ENCODE measurements at places on chromosomes 1 and 21.

DNA sequence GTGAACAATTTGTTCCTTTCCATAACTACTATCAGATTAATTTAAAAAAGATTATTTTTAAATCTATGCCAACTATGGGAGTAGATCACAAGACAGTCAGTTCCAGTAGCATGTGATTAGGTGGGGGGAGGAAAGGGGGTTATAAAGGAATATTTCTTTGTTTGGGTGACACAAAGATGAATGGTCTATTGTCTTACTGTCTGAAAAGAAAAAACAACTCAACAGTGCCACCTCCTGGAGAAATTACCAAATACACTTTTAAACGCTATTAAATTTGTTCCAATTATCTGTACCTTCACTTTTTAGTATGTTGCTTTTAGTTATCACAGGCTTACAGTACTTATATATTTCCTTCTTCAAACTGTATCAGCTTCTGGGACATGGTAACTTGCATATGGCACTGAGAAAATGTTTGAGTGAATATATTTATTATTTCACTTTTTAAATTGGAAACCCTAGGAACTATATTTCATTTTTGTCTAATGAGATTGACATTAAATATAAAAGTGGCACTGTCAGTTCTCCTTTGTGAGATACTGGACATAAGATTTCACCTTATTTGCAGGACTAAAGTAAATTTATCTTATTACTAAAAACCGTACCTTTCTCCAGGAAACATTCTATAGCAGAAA is 1.7 kb upstream of the SORT1 start:
- DNase-seq = no peak

- no peak for DNase-seq
These were observed 66.9 kb downstream of the PRDM2 start for GRCh38 chr1:13766592-13767564.

DNA sequence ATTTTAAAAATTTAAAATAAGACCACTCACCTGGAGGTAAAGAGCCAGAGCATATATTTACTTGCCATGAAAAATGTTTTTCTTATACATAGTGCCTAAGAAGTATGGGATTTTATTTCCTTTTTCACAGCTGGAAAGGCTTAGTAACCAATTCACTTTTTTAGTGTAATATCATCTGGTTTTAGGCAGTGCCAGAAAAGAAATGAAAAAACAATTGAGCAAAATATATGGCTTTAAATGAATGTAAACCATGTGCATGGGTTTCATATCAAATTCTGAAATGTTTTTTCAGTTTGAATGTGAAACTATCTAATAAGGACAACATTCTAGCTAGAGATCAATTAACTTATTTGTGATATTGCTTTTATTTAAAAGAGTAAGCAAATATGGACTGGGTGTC is 672.4 kb upstream of the ADAMTS5 start:
- no peak for DNase-seq

- DNase-seq = no peak
These were observed 2.4 kb upstream of the NAV1 start for GRCh38 chr1:201536558-201536957.

DNA sequence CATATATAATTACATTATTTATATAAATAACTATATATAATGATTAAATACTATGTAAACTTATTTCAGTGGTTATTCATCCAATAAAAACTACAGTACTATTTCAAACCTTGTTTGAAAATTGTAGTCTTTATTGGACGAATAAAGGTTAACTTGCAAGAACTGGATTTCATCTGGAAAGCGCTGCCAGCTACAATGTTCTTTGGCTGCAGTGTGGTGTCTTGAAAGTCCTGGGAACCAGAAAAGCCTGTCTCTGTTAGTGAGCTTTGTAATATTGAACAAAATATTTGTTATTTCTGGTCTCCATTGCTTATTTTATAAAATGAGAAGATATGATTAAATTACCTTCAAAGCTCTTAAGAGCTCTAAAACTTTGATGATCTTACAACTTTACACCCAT is 763.6 kb downstream of the ADGRL2 start:
- DNase-seq = no peak

- no peak for DNase-seq
These were observed 961 bp upstream of the VCAM1 start for GRCh38 chr1:100718581-100718980.

DNA sequence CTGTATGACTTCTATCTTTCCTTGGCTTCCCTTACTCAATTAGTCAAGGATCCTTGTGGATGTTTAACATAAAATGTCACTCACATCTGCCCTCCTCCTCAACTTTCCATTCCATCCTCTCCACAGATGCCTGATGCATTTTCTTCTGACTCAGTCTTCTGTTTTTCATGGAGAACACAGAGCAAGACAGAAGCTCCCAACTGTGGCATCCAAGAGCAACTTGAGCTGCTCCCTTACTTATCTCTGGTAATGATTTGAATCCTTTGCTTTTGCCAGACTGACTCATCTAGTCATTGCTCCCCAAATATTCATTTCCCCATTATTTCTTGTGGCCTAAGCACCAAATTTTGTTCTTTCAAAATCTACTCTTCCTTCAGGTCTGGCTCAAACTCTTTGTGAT is 120.6 kb downstream of the LYPLAL1 start:
- no peak for DNase-seq

GRCh38 chr1:60386249-60386648 is 312.7 kb upstream of the C1orf87 start:
- DNase-seq = no peak

- no peak for DNase-seq
These were observed 8.8 kb upstream of the INSL5 start for GRCh38 chr1:66809736-66810326.

GRCh38 chr1:28246427-28246832 is 10.5 kb downstream of the ATP5IF1 start:
- no peak for DNase-seq

GRCh38 chr1:82704966-82705365 is 904.2 kb downstream of the ADGRL2 start:
- DNase-seq = no peak

DNA sequence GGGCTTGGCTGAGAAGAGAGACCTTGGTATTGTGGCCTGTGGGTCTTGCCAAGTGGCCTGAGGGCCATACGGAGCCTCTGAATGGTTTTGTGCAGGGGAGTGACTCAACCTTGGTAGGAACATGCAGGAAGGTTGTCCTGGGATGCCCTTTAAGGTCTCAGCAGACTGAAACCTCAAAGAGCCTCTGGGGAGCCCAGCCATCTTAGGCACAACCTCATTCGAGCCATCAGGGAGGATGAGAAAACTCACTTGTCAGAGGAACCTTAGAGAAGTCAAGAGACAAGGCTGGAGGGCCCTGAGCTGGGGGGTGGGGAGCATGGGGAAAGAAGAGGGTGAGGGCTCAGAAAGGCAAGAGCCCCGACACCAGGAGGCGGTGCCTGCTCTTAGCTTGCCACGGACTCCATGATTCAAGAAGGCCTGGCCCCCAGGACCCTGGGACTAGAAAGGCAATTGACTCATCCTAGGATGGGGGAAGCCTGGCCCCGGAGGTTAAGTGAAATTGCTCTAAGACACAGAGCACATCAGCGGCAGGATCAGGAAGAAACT is 13.0 kb downstream of the IFI6 start:
- DNase-seq = no peak

- DNase-seq = no peak
These were observed 289.2 kb upstream of the DPYD start for GRCh38 chr1:98210064-98210463.

DNA sequence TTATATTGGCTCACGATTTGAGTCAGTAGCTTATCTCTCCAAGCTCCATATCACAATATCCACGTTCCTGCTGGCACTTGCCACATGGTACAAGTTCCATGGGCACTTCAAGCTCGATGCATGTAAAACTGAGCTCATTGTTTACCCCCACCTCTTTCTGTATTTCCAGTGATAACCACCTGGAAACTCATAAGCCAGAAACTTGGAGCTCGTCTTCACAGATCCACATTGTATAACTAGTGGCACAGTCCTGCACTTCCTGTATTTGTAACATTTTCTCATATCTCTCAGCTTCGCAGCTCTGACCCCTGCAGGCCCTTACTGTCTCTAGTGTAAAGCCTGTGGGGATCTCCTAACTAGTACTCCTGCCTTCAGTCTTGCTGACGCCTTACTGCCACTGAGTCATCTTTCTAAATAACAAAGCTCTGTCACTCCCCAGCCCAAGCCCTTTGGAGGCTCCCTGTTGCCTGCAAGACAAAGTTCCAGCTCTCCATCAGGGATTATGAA is 6.5 kb upstream of the C2CD4D start:
- peak; percentile 46 for DNase-seq

GRCh38 chr21:15964236-15964855 is 234.6 kb downstream of the USP25 start:
- DNase-seq = no peak

GRCh38 chr1:210089855-210090254 is 142.7 kb upstream of the SERTAD4 start:
- no peak for DNase-seq

DNA sequence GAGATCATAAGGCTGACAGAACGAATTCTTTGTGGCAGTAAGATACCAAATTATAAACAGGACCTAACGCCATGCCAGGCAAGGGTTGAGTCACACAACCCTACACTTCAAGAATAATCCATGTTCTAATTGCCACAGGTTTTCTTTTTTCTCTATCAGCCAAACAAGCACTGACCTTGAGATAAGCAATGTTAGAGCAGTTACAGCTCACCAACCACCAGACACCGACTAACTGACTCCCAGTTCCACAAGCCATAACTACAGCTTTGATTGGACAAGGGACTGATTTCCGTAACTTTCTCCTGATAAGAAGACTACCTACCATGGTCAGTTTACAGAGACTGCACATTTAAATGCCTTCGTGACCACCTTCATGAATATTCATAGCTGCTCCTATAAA is 149.6 kb downstream of the PTPRU start:
- DNase-seq = no peak

- no peak for DNase-seq
These were observed 14.0 kb upstream of the TRIM63 start for GRCh38 chr1:26081267-26082019.

GRCh38 chr21:31830701-31831100 is 42.1 kb upstream of the HUNK start:
- DNase-seq = no peak

DNA sequence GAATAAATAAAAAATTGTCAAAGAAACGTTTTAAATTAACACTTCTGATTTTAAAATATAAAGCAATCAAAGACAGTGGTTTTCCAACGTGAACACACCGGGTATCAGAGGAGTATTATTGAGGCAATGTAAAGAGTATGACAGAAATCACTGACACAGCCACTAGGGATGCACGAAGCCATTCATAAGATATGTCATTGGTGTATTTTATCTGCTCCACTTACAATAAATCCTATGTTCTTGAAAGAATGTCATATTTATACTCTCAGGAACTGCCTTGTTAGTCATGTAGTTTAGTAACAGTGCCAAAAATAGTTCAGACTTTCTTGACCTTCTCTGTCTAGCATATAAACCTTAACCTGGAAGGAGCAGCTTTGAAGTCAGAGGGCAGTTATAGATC is 835.0 kb upstream of the NCAM2 start:
- no peak for DNase-seq

- DNase-seq = peak; percentile 61
These were observed 51.0 kb downstream of the KIAA0319L start for GRCh38 chr1:35505911-35506798.

- DNase-seq = no peak
These were observed 76.0 kb downstream of the MAN1C1 start for GRCh38 chr1:25692560-25692959.

DNA sequence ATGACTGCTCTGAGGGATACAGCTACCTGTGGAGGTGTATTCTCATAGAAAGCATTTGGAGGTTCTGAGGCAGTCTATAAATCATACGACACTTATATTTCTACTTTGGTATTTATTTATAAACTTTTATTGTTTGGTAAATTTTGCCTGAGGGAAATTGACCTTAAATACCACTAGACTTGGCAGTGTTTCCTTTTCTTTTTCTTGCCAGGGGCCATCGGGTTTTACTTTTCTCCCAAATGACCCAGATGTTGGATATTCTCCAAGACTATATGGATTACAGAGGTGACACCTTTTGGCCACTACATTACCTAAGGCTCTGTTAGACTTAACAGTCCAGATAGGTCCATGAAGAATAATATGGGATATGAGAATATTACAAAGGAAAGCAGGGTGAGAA is 28.2 kb downstream of the CHD1L start:
- no peak for DNase-seq

- DNase-seq = no peak
These were observed 742.2 kb upstream of the TMPRSS15 start for GRCh38 chr21:19145682-19146293.

GRCh38 chr1:85258536-85259117 is 835 bp downstream of the C1orf52 start:
- DNase-seq = no peak

- no peak for DNase-seq
These were observed 163.7 kb upstream of the EDN2 start for GRCh38 chr1:41648230-41648629.

GRCh38 chr1:45266151-45266801 is 59.9 kb upstream of the ZSWIM5 start:
- no peak for DNase-seq

DNA sequence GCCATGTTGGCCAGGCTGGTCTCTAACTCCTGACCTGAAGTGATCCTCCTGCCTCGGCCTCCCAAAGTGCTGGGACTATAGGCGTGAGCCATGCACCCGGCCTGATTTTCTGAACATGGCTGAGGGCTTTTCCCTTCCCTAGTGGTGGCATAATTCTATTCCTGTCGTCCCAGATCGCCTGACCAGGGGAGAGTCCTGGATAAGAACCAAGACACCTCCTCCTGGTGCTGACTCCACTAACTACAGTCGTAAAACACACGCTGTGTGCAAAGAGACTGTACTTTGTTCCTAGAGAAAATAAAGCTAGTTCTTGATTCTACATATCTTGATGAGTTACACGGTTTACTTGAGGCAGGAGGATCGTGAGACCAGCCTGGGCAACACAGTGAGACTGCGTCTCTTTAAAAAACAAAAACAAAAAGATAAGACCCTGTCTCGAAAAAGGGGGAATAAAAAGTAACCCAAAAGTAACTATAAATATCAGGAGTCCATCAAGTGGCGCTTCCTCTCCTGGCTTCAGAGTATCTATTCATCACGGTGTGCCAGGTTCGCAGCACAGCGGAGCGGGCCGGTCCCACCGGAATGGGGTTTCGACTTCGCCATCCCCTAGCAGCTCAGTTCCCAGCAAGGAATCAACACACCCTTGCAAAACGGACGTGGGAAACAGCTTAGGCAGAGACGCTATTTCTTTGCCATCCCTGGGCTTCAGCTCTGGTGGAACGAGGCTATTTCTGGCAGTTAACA is 973 bp downstream of the SDF4 start:
- no peak for DNase-seq

GRCh38 chr1:218796773-218797172 is 376.9 kb upstream of the LYPLAL1 start:
- no peak for DNase-seq

Measured in CD8-positive, alpha-beta T cell (primary cell).